ENCODE measurements at places on chromosomes 2 and 18.

- no peak for DNase-seq
These were observed 68.6 kb downstream of the ZBTB7C start for GRCh38 chr18:48340560-48340959.

DNA sequence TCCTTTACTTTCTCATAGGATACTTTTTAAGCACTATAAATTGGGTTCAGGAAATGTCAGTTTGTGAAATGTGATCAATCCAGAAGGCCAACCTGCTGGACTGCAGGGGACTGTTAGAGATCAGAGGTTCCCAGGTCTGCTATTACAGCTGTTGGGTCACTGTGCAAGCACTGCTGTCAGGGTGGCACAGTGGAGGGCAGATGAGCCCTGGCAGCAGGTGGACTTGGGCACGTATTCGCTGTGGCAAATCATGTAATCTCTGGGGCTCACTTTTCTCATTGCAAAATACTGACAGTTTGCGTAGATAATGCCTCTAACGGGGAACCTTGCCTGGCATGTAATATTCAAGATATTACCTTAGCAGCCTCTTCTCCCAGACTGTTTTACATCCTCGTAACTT, 18.1 kb downstream of the RAB31 start:
- DNase-seq: no peak

DNA sequence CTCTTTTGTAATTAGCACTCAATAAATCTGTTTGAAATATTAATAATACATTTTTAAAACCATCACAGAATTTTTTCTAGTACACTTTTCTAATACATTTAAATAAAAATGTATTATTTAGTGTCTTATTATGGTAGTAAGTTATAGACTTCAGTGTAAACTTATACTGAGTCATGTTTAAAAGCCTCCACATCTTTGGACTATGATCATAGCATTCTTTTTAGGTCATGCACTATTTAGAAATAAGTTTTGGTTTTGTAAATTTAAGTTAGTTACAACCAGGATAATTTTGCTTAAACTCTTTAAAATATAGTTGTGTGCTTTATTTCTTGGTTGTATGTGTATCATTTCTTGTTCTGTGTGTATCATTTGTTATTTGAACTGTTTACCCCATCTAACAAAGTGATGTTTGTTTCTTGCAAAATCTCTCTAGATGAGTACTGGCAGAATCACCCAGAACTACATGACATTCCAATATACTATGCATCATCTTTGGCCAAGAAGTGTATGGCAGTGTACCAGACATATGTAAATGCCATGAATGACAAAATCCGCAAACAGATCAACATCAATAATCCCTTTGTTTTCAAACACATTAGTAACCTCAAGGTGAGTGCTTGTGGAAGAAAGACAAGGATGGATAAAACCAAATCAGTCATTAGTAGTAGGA, 16.7 kb downstream of the CPSF3 start:
- no peak for DNase-seq

GRCh38 chr2:75268112-75268511, 68.8 kb upstream of the TACR1 start:
- no peak for DNase-seq

DNA sequence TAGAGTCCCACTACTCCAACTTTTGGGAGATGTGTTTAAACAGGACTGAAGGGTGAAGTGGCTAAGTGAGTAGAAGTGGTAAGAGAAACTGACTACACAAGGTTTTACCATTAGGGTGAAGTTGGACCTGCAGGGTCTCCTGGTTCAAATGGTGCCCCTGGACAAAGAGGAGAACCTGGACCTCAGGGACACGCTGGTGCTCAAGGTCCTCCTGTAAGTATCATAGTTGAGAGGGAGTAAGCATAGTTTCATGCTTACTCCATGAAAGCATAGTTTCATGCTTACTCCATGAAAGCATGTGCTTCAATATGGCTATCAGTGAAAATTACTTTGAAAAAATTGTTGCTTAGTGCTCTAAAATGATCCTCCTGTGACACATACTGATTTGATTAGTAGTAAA, 19.1 kb downstream of the COL3A1 start:
- no peak for DNase-seq
